ENCODE measurements at places on chromosomes 2 and 18.
A peak's percentile ranks its signal among the peaks of the same experiment; 100 is the strongest.

DNA sequence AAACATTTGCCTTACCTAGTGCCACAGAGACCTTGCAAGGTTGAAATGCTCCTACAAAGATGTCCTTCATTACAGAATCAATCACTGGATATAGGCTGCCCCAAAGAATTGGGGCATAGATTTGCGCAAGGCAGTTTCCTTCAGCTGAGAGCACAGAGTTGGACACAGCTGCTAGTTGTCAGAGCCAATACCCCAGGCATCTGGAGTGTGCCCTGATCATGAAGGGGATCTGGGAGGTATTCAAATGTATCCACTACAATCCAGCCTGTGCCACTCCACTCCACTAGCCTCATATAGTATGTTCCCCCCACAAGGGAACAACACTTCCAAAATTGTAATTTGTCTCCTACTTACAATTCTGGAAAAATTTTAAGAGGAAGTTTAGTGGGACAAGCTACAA, 62.3 kb upstream of the ITPRID2 start:
- no peak for DNase-seq

DNA sequence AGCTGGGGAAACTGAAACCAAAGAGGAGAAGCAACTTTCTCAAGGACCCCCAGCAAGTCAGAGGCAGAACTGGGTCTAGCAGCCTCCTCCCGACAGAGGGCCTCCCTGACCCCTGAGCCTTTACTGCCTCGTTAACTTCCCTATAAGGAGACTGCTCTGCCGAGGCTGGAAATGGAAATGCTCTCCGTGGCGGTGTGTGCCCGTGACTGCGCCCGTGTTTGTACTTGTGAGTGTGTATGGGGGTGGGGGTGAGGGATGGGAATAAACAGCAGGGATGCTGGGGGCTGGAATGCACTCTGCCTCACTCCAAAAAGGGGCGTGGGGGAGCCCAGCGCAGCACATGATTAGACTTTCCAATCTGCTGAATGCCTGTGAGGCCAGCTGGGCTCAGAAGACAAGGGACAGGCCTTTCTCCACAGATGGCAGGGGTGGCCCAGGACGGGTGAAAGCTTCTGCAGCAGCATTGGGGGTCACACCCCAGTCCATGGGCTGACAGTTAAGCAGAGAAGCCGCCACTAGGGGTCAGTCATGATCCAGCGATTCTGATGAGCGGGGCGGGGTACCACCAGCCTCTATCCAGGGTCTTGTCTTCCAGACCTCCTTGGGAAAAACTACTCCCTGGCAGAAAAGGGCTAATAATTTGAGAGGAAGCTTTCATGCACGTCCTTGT, 26.8 kb downstream of the MPHOSPH10 start:
- DNase-seq: peak; percentile 6

GRCh38 chr2:19357402-19358241, 801 bp downstream of the OSR1 start:
- no peak for DNase-seq

DNA sequence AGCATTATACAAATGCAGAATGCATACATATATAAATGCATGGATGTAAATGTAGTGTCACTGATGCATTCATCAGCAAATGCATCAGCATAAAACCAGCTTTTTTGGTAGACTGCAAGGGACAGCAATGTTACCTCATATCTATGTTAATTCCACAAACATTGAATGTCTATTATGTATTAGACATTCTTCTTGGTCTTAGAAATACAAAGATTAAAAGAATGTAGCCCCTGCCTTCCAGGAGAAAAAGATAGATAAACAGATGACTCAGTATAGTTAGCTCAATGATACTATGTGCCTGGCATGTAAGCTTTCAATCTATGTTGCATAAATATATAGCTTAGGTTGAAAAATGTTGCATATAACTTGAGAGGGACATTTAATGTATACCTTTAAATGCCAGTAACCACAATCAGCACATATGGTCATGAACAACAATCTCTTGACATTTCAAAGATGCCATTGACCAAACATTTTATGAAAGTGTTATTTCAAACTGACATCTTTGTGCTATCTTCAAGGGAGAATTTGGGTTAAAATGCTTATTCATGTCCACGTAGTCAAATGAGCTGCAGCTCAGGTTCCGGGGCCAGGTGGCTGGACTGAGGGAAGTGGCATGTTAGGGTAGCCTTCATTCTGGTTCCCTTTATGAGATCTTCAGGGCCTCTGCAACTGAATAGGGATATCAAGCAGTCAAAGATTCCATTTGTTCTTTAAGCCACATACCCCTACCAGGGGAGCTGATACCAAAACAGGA, 45.2 kb upstream of the GCG start:
- DNase-seq: no peak

GRCh38 chr2:42267530-42267929, 93.5 kb downstream of the COX7A2L start:
- no peak for DNase-seq

GRCh38 chr2:195447323-195447975, 209.6 kb upstream of the SLC39A10 start:
- no peak for DNase-seq

DNA sequence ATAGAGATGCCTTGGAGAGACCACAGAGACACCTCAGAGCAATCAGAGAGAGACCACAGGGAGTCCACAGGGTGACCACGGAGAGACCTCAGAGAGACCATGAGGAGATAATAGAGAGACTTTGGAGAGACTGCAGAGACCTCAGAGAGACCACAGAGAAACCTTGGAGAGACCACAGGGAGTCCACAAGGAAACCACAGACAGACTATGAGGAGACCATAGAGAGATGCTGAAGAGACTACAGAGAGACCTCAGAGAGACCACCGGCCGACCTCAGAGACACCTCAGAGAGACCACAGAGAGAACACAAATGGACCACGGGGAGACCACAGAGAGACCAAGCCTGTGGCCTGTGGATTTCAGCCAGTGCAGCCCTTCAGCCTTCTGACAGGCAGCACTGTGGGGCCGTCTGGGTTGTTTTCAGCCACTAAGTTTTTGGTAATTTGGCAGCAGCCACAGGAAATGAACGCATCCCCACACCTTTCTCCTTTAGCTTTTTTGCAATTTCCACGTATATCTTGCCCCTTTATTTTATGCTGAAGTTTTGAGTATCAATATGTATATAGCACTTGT, 11.4 kb upstream of the TMEM18 start:
- DNase-seq: no peak

DNA sequence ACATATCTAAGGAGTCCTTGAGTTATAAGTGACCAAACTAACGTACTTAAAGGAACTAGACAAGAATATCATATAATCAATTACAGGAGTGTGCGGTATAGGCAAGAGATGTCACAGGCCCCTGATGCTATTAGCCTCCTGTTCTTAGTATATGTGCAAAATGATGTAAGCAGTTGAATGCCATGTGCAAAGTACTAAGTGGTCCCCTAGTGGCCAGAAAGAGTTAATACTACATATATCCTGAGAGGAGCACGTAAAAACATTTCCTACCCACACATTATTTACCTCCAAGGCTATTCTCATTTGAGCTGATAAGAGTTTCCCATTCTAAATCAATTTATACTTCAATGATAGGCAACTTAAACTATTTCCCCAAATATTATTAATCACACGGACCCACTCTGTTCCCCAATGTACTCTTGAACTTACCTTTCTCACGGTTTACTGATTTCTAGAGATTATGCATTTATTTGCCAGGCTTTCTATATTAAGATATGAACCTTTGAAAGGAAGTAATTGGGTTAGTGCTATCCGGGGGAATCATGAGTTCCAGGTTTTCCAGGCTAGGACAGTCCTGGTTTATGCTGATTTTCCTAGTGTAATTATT, 158.0 kb upstream of the KLHL14 start:
- DNase-seq: no peak

- no peak for DNase-seq
Measured at GRCh38 chr2:216017365-216017764, 4.0 kb upstream of the MREG start.

DNA sequence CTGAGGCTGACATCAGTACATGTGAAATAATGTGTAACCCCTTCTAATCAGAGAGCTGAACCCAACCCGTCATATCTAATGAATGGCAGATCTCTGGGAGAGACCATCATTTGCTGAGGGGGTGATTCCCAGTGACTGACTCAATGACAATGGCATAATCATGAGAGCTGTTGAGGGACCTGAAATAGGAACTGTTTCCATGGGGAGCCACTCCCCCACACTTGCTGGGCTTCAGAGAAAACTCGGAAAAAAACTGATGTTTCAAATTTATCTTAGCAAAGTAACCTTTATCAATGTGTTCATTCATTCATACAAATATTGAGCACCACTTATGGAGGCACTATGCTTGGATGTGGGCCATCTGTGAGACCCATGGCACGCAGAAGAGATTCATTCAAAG, 93.4 kb upstream of the ZBTB14 start:
- no peak for DNase-seq

DNA sequence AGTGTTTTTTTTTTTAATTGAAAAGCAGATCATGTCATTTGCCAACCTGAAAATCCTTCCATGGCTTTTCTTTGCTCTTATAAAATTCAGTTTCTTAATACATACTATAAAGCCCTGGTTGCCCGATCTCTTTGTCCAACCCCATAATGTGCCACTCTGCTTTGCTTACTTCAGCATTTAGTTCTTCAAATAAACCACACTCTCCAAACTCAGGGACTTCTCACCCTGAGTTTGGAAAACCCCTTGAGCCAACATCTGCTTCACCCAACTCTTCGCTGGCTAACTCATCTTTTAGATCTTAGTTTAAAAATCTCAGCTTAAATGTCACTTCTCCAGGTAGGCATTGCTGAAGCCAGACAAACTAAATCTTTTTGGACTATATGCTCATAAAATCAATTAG, 1.3 kb upstream of the STAT1 start:
- no peak for DNase-seq

- DNase-seq: no peak
Measured at GRCh38 chr18:37434161-37434860, 131.3 kb downstream of the CELF4 start.

DNA sequence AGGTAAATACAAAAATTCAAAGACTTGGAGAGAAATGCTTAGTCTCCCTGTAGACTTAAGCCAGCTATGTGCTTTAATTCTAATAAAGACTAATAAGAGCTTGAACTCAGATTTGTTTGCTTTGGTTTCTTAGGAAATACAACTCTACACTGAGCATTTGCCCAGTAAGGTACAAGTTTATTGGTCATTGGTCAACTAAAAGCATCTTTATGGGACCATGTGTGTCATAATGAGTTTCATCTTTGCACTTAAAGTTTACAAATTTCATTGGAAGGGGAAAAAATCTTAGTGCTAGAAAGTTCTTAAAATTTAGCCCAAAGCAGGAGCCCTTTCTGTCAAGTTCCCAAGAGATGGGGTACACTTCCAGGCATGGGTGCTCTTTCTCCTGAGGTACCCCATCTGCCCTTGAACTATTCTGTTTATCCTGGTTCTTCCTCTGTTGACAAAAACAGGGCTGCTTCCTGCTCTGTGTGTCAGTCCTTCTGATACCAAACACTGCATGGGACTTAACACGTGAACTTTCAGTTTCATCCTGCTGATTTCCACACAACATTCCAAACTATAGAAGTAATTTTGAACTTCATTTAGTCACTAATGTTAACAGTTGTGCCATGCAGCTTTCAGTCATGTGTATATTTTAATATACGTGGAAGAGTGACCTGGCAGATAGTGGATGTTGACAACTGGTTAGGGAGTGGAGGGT, 200.2 kb downstream of the TPGS2 start:
- no peak for DNase-seq

DNA sequence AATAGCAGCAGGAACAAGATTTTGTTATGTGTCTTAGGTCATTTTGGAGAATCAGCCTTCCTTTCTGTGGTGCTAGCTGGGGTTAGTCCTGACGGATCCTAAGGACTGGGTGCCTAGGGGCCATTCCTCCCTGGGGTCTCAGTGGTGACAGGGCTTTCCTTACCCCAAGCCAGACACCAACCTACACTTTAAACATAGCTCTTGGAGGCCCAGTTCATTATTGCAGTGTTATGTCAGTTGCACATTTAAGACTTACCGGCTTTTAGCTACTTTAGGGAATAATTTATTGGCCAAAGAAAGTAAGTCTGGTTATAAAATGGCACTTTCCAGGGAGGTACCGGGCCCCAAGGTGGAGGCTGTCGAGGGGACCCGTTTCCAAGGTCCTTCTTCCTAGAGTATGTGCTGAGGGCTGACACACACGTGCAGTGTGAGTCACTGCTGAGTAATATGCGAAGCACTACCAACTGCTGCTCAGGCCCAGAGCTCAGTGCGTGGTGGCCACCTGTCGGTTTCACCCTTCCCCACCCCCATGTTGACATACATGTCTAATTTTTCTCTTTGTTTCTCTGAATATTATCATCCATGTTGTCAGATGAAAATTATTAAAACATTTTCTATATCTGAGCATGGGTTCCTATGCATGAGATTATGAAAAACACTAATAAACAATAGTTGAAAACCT, 37.0 kb upstream of the GRHL1 start:
- DNase-seq: no peak

DNA sequence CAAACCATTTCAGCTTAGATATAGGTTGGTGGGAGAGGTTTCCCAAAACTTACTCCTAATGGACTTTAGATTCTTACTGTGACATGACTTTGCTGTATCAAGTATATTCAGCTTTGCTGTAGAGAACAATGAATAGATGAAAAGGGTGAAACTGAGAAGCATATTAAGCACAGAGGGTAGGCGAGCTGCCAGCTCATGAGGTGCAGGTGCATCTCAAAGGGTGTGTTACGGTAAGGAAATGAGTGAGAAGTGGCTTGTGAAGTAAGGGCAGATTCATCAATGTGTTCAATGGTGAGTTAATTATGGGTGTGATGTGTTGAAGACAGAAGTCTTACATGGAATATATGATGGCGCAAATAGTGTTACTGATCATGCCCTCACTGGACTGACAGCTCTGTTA, 49.3 kb downstream of the CD8B2 start:
- no peak for DNase-seq

DNA sequence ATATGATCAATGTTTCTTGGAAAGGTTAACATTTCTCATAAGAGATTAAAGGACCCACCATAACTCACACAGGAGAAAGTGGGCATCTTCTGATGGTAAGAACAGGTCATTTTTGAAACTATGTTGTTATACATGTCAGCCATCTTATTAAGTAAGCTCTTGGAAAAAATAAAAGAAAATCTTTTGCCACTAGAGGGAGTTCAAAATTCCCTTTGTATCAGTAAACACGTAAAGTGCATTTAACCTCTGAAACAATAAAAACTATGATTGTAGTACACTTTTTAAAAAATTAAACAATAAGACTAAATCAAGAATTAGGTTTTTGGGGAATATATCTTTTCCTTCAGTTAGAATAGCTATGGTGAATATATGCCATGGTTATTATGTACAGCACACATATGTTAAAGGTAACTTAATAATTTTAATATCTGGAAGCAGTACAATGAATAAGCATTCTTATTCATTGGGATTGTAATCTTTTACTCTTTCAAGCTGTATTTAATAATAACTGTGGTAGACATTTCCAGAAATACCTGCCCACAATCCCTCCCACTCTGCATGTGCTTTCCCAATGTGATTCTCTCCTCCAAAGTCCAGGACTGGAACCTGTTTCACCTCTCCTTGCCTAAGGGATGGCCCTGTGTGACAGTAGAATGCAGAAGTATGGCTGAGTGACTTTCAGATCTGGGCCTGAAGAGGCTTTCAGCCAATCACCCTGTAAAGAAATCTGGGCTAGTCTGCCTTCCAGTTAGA, 64.2 kb downstream of the RBMS1 start:
- peak; percentile 81 for DNase-seq
